ENCODE measurements at places on chromosomes 1 and 21.

DNA sequence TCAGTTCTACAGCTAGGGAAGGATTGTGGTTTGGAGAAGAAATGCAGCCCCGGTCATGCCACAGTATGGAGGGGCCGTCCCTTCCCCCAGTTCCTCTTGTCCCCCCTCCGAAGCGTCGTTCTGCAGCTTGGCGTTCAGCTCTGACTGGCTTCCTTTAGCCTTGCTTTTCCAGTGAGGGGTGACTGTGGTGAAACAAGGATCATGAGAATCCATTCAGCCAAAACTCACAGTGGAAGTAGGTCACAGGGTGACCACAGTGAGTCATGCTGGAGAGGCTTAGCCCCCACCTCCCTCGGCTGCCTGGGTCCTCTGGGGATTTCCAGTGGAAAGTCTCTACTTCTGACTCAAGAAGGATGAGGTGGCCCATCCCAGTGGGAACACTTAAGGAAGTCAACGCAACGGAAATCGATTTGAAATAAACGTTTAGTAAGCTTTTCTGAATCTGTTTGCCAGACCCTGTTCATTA lies 37.3 kb upstream of the COL6A2 start:
- no peak for DNase-seq

DNA sequence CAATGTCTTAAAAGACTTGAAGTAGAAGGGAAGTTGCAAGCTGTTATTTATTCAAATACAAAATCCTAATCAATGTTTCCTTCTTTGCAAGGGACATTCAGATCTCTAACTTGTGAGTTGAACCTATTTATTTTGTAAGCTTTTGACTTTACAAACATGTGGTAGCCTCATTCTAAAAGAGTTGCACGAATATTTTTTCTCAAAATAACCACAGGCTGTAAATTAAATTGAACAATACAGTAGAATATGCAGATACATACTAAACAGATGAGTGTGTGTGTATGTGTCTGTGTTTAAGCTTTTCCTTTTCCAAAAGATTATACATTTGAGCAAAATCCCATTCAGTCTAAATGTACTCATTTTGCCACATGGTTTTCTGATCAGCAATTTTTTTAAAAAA lies 4.8 kb upstream of the DYNLT5 start:
- DNase-seq, result no peak

DNA sequence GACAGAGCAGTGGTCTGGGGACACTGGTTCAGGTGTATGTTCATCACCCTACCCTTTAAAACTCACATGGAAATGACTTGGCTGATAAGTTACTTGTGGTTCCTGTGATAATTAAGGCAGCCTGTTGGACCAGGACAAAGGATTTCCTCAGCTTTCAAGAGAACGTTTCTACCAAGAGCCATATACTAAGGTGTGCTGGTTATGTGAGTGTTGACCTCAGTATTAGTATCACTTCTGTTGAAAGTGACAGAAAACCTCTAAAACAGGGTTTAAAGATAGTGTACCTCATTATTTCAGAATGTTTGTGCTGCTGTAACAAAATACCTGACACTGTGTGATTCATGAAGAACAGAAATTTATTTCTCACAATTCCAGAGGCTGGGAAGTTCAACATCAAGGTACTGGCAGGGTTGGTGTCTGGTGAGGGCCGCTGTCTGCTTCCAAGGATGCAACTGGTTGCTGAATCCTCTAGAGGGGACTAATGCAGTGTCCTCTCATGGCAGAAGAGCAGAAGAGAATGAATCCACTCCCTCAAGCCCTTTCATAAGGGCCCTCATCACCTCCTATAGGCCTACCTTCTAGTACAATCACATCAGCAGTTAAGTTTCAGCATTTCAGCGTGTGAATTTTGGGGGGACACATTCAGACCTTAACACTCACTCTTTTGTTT lies 54.9 kb downstream of the UCK2 start:
- DNase-seq, result no peak

- DNase-seq, result no peak
These were observed 99.2 kb downstream of the PHTF1 start for GRCh38 chr1:113660088-113660487.

DNA sequence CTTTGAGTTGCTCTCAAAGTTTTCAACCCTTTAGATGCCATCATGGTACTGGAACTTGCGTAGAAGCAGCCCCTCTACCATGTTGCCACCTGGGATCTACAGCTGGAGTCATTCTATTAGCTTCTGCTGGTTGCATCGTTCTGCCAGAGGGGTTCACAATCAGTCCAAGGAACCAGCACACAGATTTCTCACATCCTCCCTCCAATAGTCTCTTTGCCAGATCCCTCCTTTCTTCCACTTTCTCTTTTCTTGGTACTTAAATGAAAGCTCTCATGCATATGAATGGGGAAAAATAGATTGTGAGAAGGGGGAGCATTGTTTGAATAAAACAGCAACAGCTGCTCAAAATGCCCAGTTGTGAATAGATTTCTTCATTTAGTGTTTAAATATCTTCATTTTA lies 4.2 kb upstream of the C8A start:
- DNase-seq, result no peak

DNA sequence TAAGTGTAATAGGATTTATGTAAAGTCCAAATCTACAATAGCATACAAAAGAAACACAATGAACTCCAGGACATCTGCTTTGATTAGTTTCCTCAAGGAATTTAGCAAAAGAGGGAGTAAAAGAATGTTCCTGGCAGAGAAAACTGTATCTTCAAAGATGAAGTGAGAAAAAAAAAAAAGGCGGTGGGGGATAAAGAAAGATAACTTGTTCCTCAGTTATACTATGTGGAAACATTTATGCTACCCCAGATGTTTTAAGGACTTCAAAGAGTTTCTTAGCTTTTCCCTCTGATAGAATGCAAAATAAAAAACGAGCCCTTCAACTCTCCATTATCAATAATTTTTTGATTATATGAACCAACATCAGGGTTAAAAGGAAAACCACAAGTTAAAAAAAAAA lies 908.9 kb upstream of the ADGRL2 start:
- no peak for DNase-seq

- DNase-seq, result no peak
These were observed 5.4 kb upstream of the TINAGL1 start for GRCh38 chr1:31570906-31571305.

DNA sequence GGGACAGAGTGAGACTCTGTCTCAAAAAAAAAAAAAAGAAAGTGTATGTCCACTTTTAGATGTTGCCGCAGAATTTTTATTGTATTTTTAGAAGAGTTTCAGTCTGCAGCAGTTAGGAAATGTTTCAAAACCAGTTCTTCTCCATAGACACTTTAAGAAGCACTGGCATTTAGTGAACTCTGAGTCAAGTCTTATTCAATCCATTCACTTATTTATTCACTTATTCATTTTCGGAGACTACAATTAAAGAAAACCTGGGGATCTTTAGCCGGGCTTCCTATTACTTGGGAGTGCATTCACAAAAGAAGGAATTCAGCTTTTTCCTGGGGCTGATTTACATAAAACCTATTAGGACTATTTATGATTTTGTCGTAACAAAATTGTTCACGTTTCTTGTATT lies 12.3 kb downstream of the RCAN3 start:
- DNase-seq, result no peak

DNA sequence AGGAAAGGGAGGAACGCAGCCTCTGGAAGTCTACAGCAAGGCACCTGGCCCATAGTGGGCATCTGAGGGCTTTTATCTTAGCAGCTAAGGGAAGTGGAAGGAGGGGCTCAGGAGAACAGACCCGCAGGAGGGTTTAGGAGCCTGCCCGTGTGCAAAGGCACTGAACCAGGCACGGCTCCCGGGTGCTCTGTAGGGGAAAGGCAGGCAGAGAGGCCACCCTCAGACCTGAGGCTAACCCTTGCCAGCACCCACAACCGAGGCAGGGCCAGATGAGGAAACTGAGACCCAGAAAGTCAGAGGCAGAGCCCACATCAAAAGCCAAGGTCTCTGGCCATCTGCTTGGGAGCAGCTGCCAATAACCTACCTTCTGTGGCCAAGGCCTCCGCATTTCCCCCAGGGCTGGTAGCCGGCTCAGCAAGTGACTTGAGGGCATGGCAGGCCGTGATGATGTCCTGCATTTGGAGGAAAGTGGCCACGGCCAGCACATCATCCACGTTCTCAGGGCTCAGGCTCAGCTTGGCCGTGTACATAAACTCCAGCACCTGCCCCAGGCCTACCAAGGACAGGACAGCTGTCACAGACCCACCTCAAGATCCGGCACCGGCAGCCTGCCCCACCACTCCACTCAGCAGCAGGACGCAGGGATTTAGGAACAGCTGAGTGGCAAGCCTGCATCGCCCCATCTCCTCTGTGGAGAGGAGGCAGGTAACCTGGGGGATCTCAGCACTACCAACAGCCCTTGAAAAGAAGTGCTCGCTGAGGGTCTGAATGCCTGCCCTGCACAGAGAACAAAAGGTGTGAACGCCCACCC lies 29.1 kb downstream of the ZBTB17 start:
- no peak for DNase-seq

DNA sequence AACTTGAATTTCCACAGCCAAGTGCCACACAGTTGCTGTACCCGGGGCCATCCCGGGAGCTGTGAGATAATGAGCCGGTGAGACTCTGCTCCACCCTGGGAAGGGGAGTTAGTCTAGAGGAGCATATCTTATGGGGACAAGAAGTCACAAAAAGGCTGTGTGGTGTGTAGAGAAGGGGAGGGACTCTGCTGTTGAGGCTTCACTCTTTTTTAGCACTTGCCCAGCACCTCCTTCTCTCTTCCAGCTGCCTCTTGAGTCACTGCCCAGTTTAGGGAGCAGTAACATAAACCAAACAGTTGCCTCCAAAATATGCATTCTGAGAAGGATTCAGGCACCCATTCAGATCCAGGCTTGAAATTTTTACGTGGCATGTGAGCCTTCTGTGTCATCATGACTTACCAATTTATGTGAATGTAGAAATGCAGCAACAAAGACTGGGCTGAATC lies 744 bp upstream of the WDR26 start:
- DNase-seq, result no peak

GRCh38 chr1:234858722-234859121 lies 248.7 kb upstream of the IRF2BP2 start:
- no peak for DNase-seq

DNA sequence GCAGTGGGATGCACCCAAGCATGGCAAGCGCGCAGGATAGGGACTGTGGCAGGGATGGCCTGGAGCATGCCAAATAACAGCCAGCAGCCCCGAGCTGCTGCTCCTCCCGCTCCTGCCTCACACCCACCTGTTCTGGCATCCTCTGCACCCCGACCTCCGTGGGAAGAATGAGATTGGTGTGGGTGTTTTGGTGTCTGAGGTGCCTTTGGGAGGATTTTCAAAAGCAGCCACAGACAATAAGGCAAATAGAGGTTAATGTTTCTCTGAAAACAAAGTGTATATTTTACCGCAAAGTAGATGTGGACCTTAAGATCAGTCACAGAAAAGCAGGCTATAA lies 35.5 kb downstream of the IGFN1 start:
- no peak for DNase-seq

GRCh38 chr1:100793659-100794058 lies 74.1 kb downstream of the VCAM1 start:
- DNase-seq, result no peak

DNA sequence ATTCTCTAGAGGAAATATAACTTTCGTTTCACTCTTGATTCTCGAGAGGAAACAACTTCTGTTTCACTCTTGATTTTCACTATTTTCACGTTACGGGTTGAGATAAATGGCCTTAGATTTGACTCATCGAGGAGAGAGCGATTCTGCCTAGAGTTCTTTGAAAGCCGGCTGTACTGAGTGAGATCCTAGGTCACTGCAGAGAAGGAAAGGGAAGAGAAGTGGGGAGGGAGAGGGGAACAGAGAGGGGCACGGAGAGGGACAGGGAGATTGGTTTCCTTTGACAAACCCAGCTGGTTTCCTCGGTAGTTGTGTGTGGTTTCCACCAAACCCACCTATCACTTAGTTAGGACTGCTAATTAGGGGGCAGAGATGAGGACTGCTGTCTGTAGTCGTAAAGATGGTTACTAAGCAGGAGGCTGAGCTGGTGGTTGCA lies 21.6 kb upstream of the GPR137B start:
- no peak for DNase-seq

DNA sequence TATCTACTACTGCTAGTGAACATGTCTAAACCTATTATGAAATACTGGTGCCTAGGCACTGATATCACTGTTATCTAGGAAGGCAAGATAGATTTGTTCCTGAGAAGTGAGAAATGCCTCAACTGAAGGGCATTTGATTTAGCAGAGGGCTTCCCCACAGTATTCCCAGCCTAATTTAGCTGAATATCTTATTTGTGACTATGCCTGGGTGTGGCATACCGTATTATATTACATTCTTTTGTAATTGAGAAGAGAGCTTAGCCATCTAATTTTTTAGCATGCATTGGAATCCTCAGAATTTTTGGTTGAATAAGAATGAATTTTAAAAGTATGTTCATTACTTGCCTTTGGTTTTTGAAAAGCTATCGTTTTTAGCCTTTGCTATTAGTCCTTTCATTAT lies 99.1 kb downstream of the ZP4 start:
- DNase-seq, result no peak

GRCh38 chr1:185397183-185397582 lies 80.1 kb upstream of the IVNS1ABP start:
- DNase-seq, result no peak

DNA sequence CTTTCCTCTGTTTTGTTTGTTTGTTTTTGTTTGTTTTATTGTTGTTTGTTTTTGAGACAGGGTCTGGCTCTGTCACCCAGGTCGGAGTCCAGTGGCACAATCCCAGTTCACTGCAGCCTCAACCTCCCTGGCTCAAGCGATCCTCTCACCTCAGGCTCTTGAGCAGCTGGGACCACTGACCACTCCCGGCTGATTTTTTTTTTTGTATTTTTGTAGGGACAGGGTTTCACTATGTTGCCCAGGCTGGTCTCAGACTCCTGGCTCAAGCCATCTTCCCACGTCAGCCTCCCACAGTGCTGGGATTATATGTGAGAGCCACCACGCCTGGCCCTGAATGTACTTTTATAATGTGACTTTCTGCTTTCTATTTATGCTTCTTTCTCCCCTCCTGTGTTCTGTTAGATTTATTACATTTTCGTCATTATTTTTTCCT lies 5.0 kb upstream of the CALML6 start:
- DNase-seq, result no peak

- no peak for DNase-seq
These were observed 13.5 kb downstream of the FALEC start for GRCh38 chr1:150529017-150529416.

DNA sequence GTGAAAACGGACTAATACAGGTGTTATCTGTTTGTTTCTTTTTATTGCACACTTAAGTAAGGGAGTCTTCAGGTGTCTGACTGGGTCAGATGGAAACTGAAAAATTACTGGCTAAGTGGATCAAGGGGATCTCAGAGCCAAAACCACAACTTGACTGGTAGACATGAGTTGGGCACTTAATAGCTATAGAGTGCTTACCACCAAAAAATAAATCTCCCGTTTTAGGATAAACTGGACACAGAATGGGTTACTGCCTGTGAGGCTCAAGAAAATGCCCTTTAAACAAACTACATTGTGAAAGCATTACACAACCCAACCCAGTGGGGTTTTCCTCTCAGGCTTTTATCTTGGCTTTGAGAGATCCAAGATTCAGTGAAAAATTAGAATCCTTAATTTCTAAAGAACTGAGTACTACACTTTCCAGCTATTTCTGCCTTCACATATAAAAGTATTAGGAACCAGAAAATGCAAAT lies 134.0 kb upstream of the LYPLAL1 start:
- DNase-seq, result no peak

GRCh38 chr21:15333951-15334350 lies 269.2 kb upstream of the NRIP1 start:
- no peak for DNase-seq

All from activated naive CD4-positive, alpha-beta T cell (primary cell).